ENCODE measurements at places on chromosomes 13 and 19.
A peak's percentile ranks its signal among the peaks of the same experiment; 100 is the strongest.

DNA sequence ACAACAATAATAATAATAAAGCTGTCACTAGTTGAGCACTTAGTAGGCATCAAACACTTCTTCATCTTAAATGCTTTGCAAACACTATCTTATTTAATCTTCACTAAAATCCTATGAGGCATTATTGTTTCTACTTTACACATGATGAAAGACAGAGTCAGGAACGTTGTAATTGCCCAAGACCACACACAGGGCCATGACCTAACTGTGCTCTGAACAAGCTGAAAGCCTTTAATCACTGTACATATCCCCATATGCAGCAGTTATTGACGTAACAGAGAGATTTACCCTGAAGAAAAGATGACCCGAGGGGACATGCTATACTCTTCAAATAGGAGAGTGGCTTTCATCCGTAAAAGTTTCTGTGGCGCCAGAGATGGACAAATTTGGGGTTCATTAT lies 53.0 kb downstream of the SACS start:
- no peak for DNase-seq

- no peak for DNase-seq
Observed at GRCh38 chr19:5089283-5089682, 120.4 kb downstream of the KDM4B start.

GRCh38 chr13:45178349-45179162 lies 22.3 kb downstream of the KCTD4 start:
- DNase-seq: no peak

DNA sequence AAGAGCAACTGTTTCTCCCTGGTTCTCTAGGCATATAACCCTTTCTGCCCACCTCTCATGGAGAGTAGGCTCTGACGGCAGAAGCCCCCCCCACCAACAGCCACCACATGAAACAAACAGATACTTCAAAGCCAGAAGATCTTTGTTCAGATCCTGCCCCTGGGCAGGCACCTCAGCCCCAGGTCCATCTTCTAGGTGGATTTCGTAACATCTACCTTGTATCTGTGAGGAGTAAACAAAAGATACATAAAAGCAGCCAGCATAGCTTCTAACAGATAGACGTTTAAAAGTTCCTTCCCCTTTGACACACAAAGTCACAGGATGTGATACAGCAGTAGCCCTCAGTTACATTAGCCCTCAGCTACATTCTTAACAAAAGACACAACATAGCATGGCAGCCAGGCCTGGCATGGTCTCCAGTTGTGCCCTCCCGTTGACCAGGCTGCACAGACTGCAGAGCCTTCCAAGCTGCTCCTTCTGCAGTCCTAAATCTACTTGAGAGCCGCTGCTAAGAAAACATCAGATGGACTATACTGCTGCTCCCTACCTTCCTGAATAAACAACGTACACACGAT lies 35.4 kb downstream of the BRD4 start:
- no peak for DNase-seq

DNA sequence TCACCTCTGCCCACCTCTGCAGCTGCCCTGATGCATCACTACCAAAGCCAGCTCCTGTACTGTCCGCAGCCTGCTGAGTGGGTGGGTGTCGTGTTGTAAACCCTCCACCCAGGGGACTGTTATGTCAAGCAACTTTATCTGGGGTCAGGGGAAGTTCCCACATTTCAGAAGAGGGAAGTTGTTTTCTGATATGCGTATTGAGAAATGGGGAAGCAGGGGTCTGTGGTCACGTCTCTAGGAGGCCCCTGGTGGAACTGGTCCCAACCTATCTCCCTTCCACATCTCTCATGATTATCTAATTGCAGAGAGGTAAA lies 31.2 kb downstream of the CLEC17A start:
- DNase-seq: no peak

DNA sequence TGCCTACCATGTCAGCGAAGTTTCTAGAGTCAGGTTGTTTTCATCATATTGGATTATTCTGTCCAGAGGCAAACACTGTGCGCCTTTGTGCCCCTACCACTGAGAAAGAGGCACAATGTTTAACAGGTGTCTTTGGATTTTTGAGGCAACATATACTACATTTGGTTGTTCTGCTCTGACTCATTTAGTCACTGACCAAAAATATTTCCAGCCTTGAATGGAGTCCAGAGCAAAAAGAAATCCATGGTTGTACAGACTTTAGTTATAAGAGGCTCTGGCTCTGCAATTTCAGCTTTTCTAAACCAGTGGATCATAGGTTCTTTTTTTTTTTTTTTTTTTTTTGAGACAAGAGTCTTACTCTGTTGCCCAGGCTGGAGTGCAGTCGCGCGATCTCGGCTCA lies 35.7 kb downstream of the LACC1 start:
- DNase-seq: no peak

DNA sequence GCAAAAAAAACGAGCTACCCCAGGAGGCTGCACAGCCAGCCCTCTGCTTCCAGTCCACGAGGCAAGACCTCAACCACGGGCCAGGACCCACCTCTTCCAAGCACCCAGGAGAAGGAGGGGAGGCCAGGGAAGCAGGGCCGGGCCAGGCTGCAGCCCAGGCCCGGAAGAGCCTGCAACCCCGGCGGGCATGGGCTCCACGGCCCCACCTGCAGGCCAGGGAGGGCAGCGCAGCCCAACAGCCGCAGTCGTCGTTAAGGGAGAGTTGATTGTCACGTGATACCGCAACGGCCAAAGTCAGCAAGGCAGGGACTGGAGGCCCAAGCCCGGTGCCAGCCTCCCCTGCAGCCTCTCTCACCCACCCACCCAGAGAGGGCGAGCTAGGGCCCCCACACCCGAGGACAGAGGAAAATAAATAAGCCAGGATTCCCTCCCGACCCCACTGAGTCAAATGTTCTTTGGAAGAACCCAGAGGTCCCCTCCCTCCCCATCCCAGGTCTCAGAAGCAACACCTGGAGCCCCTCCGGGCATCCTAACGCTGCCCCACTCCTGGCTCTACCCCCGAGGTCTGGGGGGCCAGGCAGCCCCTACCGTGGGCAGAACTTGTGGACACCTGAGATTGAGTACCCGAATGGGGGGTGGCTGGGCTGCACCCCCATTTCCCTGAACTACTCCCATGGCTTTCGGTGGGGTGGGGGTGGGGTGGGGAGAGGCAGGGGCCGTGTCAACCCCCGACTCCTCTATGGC lies 5.2 kb upstream of the REXO1 start:
- DNase-seq: no peak

DNA sequence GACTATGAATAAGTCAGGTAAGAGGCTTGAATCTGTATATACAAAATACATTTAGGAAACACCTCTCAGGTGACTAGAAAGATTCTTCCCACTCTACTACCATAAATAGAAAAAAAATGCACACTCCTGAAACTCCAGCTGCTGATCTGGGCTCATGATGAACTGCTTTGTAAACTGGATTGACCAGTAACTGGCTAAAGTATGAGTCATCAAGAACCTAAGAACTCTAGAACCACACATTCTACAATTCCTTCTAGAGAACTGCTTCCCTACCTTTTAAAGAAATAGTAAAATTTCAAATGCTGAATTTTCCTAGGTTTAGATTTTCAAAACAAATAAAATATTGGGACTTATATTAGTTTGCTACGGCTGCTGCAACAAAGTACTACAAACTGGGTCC lies 55.2 kb downstream of the ELF1 start:
- DNase-seq: no peak

GRCh38 chr19:11293433-11294389 lies 2.2 kb upstream of the TSPAN16 start:
- no peak for DNase-seq

GRCh38 chr19:38583219-38583984 lies 34.4 kb downstream of the MAP4K1 start:
- DNase-seq: no peak

- peak; percentile 16 for DNase-seq
Observed at GRCh38 chr13:88074794-88075510, 403.8 kb downstream of the SLITRK5 start.

DNA sequence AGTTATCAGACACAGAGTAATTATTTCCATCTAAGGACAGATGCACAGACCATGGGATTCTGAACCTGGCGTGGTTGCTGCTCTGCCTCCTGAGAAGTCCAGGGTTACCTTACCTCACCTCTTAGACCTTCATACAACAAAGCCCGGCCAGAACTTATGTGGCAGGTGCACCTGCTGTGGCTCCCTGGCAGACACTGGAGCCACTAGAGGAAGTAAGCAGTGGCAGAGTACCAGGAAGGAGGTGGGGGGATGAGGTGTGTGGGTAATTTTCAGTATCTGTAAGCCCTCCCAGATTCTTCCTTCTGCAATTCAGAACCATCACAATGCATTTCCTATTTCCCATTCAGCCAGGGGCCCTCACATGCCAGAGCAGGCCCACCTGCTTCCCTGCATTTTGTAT lies 106.1 kb upstream of the DOCK9 start:
- no peak for DNase-seq

GRCh38 chr13:33480561-33480960 lies 195.0 kb upstream of the STARD13 start:
- DNase-seq: no peak
